ENCODE measurements at places on chromosomes 2 and 18.

- no peak for DNase-seq
Observed at GRCh38 chr2:31765078-31765945, 184.6 kb upstream of the SRD5A2 start.

DNA sequence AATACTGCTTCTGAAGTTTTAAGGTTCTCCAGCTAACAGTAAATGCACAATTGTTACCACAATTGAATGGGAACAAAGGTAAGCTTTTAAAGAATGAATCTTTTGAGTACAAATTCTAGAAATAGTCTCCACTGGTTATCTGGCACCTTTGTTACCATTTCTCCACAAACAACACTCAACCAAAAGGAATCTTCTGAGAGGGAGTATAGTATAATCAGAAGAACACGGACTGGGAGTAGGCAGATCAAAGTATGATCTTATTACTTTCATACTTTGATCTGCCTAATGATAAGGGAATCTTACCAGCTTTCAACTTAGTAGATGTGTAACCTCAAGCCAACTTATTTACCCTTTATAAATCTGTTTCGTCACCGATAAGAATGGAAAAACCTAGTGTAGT, 1.4 kb downstream of the CEP76 start:
- DNase-seq = no peak

DNA sequence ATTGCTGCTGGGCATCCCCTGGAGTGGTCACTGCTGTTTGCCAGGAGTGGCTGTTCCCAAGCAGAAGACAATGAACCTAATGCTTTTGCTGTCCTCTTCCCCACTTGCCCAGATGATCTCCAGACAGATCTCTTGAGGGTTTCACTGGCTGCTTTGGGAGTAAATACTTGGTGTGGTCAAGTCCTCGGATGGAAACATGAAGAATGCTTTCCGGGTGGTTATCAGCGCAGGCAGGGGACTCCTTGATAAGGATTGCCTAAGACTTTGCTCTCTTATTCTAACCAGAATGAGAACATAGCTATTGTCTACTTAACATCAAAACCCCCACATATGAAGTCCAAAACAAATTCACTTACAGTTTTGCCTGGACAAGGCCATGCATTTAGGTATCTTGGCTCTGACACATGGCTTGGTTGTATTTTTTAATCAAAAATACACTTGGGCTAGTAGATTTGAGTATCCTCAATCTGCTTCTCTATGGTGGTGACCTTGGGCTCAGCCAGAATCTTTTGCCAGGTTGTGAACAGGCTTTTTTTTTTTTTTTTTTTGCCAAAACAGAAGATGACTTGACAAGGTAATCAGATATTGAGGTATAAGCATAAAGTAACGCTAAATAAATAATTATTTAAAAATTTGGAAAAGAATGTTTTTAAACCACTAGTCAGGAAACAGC, 34.8 kb upstream of the MYO3B start:
- DNase-seq = no peak

- no peak for DNase-seq
Observed at GRCh38 chr2:209529579-209529978, 105.7 kb downstream of the MAP2 start.

GRCh38 chr2:201880993-201881611, 74.8 kb downstream of the CDK15 start:
- no peak for DNase-seq

DNA sequence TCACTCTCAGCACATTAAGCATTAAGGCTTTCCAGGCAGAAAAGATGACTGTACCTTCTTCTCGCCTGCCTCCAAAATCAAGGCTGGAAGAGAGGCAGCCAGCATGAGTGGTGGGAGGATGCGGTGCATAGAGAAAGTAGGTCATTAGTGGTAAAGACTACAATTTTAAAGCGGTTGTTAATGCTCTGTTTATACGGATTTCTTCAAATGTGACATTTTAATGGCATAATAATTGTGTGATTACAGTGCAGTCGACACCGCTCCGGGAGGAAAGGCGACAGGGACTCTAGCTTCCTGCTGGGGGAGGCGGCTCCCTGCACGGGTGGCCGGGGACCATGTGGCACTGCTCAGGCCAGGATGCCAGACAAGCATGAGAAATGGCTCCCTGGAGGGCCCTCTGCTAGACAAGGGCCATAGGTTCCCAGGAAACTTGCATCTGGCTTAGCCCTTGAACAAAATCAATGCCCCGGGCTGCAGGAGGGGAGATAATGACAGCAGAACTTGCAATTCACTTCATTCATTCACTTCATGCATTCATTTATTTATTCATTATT, 129.6 kb downstream of the GALNT14 start:
- no peak for DNase-seq

DNA sequence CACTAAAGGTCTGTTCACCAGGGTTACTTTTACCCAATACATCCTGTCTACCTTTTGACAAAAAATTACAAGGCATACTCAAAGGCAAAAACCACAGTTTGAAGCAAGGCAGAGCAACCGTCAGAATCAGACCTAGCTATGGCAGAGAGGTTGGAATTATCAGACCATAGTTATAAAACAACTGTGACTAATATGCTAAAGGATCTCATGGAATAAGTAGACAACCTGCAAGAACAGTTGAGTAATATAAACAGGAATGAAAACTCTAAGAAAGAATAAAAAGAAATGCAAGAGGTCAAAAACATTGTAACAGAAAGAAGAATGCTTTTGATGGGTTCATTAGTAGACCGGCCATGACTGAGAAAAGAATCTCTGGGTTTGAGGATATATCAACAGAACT, 318.8 kb upstream of the KCNH7 start:
- DNase-seq = no peak

DNA sequence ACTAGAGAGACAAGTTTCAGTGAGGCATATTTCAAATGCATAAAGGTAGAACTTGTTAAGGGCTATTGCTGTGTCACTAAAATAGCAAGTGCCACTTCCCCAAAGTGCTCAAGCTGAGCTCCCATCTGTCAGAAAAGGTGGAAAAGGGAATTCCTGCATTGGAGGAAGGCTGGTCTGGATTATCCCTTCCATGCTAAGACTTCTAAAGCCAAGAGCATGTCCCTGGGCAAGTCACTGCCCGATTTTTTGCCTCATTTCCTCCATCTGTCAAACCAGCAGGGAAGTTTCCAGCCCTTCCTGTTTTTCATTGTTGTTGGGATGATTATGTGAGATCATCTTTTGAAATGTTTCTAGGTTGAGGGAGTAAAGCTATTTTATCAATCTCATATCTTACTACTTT, 175.5 kb downstream of the SETBP1 start:
- no peak for DNase-seq

DNA sequence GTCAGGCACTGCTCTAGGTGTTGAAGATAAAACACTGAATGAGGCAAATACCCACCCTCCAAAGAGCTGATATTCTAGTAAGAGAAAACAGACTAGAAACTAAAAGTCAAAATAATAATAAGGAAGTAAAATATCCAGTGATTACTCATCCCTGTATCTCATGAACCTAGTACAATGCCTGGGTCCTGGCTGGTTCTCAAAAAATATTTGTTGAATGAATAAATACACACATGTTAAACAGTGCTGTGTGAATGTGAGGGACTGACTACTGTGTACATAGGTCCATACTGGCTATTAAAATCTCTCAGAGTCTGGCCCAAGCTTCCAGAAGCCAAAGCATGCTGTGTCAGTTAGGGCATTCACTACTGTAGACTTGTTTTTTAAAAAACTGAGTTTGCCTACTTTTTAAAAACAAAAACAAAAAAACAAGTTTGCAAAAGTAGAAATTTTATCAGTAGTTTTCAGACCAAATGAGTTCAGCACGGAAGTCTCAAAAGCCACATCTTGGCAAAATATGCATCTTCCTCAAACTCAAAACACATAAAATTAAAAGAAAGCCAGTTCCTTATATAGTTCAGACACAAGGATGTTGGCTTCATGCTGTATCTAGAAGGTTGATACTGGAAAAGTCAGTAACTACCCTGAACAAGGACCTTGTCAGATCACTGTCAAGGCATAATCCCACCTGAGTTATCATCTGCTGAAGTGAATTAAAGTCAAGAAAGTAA, 136.2 kb downstream of the THADA start:
- no peak for DNase-seq

GRCh38 chr2:26475037-26475436, 2.9 kb downstream of the OTOF start:
- no peak for DNase-seq

- DNase-seq = no peak
Observed at GRCh38 chr2:238254095-238254723, 14.4 kb upstream of the HES6 start.

DNA sequence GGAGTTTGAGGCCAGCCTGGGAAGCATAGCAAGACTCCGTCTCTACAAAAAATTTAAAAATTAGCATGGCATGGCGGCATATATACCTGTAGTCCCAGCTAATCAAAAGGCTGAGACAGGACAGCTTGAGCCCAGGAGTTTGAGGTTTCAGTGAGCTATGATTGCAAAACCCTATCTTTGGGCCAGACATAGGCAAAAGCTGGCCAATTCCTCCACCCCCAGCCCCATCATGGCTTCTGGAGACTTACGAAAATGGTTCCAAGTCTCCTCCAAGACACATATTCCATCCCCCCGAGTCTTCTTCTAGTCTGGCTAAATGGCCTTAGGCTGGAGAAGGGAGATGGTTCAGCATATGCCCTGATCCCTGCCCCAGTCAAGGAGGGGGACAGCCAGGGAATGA, 172.8 kb upstream of the HAAO start:
- DNase-seq = no peak

DNA sequence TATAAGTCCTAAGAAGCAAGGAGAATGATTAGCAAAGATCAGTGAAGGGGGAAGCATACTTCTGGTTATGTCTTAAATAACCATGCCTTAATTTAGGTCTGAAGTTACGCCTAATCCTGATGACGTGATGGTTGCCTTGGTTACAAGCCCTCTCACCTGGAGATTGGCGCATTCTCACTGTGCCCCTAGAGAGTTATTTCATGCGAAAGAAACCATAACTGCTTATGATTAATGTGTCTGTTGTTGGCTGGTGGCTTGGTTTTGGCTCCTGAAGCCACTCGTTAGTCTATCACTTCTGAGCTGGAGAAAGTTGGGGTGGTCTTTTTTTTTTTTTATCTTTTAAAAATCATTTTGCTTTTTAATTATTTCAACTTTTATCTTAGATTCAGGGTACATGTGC, 47.0 kb downstream of the TNFRSF11A start:
- DNase-seq = no peak

- no peak for DNase-seq
Observed at GRCh38 chr2:182522972-182523473, 96.2 kb upstream of the PDE1A start.

- DNase-seq = no peak
Observed at GRCh38 chr2:176419591-176420071, 150.4 kb downstream of the MTX2 start.

DNA sequence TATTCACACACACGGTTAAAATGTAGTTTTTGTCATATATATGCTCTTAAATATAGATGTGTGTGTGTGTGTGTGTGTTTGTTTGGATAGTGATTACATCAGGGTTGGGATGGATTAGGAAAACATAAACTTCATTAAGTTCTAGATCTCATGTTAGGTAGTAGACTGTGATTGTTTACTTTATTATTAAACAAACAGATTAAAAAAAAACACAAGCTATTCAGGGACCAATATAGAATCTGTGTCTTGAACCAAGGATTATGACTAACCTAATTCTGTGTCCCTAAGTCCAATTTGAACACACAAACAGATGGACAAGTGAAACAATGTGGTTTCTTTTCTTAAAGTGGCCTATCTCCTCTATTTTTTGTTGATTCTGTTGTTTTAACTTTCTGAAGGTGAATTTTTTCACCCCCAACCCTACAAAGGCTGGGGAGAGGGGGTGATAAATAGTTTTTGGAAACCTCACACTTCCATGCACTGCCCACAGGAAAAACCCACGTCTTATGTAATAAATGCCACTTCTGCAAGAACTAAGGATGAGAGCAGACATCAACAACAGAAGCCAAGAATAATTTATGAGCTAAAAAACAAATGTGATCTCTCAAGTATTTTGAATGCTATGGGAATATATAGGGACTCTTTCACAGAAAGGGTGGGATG, 40.7 kb downstream of the IL1R2 start:
- DNase-seq = no peak

DNA sequence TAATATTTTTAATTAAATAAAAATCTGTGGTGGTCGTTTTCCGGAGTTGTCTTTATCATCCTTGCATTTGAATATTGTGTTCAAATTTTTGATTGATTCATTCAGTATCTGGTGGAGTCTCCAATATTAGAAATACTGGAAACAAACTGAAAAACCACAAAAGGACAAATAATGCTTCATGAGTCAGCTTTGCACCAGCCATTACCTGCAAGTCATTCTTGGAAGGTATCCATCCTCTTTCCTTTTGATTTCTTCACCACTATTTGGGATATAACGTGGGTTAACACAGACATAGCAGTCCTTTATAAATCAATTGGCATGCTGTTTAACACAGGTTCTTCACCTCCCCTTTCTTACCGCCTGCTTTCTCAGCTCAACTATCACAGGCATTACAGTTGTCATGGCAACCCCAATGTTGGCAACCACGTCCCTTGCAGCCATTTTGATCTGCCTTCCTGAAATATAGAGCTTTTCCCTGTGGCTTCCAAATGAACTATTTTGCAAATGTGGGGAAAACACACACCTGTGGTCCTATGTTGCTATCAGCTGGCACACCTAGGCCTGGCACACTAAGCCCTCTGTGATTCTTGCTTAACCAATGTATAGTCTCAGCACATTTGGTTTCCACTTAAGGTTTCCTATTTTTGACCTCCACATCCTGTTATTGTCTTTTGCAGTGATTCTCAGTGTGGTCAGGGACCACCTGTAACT, 6.5 kb downstream of the CTLA4 start:
- DNase-seq = no peak

- DNase-seq = no peak
Observed at GRCh38 chr2:25685741-25686140, 12.4 kb upstream of the DTNB start.

DNA sequence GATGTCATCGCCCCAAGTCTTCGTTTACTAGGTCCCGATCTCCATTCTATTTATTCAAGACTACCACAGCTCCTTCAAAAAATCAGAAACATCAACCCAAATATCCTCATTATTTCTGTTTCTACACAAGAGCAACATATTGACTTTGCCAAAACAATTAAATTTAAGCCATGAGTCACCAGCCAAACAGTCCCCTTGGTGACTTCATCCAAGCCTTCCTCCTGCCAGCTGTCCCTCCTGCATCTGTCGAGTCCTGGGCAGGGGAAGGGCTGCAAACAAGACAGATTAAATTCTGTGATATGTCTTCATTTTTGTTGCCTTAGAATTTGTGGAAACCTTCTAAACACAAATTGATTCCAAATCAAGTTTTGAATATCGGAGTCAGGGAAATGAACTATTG, 110.3 kb downstream of the SP3 start:
- no peak for DNase-seq

All from stimulated activated CD8-positive, alpha-beta memory T cell treated with anti-CD3 and anti-CD28 coated beads, Interleukin-2, amount 100 ng/mL, for 1 hour (primary cell).